ENCODE measurements at places on chromosomes 6 and 20.

- no peak for DNase-seq
Measured at GRCh38 chr6:94680669-94681212, 896.6 kb upstream of the MANEA start.

DNA sequence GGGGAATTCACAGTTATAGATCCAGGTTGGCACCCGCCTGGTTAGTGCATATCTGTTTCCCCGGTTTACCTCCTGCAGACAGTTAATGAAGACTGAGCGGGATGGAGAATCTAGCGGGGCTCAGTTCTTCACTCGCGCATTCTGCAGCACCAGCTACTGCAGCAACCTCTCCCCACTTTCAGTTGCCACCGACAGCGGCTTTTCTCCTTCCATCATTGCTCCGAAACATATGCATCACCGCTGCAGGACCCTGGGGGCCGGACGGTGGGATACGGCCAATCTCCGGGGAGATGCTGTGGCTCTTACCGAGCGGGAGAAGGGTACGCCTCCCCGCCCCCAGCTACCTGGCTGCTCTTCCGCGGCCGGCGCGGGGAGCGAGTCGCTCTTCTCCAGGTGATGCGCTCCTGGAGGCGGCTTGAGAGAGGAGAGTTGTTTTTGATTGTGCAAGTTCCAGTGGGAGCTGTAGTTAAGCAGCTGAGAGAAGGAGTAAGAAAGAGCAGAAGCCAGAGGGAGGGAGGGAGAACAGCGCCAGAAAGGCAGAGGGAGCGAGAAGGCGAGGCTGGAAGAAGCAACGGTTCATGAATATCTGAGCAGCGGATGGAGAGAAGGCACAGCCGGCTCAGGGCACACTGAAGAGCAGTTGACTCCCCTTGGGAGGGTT, at the start of gene SGK1:
Gene SGK1, minus strand, starts transcription at position 642 of the 661 bp plus-strand sequence. CDS start 652 bp downstream, outside the sequence.
- DNase-seq = peak; percentile 2

- no peak for DNase-seq
Measured at GRCh38 chr20:59405226-59406200, 105.1 kb downstream of the EDN3 start.

GRCh38 chr6:116631379-116631990, 15.2 kb downstream of the RSPH4A start:
- no peak for DNase-seq

GRCh38 chr6:150169609-150170008, 26.8 kb downstream of the PPP1R14C start:
- no peak for DNase-seq

DNA sequence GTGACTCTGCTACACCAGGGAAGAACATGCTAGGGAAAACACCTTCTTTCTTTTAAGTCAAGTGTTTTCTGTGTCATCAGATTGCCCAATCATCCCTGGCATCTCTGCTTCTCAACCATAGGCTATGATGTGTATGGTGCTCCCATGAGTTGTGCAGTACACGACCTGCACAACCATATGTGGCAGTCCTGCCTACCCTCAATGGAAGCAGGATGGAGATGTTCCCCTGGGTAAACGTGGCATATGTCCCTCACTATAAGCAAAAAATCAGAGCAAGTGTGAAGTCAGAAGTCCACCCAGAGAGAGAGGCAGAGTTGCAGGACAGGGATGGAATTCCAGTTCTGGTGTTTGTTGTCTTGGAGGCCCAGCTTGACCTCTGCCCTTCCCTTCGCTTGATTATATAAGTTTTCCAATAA, 10.3 kb upstream of the SNHG17 start:
- no peak for DNase-seq

GRCh38 chr20:24658920-24659660, 189.7 kb downstream of the SYNDIG1 start:
- DNase-seq = no peak

- DNase-seq = no peak
Measured at GRCh38 chr6:107399935-107400334, 59.4 kb downstream of the PDSS2 start.

DNA sequence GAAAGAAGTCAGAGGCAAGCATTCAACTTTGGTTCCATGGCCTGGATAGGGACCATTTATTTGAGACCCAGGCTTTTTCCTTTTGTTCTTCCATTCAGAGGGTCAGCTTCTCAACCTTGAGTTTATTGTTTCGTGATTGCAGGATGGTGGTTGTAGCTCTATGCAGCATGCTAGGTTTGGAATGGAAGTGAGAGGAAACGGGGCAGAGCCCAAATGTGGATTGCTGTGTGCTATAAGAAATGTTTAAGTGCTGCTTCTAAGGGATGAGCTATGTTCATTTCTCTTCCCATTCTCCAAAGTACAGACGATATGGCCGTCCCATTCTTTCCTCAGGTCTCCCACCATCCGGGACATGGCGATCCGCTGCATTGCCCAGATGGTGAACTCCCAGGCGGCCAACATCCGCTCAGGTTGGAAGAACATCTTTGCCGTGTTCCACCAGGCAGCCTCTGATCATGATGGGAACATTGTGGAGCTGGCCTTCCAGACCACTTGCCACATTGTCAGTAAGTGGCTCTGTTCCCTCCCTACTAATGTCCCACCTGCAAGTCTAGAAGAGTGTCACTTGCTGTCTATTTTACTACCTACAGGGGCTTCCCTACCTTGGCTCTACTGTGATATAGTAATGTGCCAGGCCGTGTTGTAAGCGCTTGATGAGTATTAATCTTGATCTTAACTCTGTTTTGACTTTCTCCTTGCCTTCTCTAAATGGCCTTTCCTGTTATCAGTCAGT, 36.0 kb upstream of the CSE1L start:
- DNase-seq = no peak

DNA sequence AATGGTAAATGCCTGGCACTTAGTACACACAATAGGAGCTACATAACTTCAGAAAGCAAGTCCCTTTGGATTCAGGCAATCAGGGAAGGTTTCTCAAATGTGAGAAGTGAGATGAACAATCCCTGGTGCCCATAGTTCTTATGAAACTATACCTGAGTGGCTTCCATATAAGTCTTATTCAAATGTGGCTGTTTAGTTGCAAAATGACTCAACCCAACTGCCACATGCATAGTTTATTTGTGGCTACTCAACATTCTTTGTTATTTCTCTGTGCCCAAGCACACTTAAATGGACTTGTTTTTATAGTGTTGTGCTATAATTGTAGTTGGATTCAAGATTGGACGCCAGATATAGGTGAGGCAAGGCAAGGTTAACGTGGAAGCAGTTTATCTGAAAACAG, 93.7 kb upstream of the ATXN1 start:
- no peak for DNase-seq
